Cortex of kidney (tissue), 1 donor: ENCODE measurements at places on chromosomes 5 and 9.

- no peak for DNase-seq
Measured at GRCh38 chr5:98911280-98912040, 17.3 kb downstream of the CHD1 start.

DNA sequence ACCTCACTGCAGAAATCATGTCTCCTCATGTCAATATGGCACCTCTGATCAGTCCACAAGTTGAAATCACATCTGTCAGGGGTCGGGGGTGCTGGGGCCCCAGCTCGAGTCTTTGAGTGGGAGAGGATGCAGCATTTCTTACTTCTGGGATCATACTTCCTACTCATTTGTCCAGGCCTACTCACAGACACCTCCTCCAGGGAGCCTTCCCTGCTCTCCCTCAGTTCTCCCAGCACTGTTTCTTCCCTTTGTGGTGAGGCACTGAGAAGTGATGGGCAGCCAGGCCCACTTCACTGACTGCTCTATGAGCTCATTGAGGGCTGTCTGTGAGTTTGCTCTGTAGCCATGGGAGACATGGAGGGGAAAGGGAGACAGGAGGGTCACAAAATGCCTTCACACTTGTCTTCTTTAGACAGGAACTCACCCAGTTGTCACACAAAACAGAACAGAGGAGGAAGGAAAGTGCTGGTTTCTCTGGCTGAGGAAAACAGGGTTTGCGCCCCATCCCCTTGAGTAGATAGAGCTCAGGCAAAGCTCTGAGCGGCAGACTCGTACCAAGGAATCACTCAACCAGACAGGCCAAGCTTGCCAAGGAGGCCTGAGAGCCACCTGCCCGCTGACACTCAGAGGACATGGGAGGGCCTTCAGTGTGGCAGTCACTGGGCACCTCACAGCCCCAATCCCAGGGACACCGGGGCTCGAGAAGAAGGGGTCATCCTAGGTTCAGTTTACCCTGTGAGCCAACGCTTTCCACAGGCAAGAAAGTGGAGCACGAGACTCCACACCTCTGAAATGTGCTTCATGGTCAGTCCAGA, 152.9 kb downstream of the GABBR2 start:
- DNase-seq = no peak

DNA sequence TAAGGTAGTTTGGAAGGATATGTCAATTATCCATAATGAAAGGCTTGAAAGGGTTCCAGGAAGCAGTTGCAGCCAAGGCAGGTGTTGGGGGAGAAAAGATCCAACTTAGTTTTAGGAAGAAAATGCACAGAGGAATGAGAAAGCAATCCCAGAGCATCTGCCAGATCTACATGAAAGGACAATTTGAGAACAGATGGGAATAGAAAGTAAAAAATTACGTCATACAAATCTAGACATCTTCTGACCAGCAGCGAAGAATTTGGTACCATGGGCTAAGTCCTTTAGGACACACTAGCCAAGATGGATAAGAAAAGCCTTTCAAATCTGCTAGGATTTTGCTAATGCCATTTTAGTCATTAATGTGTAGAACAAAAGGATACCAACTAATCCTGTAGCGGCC, 244.1 kb upstream of the PRR16 start:
- no peak for DNase-seq

DNA sequence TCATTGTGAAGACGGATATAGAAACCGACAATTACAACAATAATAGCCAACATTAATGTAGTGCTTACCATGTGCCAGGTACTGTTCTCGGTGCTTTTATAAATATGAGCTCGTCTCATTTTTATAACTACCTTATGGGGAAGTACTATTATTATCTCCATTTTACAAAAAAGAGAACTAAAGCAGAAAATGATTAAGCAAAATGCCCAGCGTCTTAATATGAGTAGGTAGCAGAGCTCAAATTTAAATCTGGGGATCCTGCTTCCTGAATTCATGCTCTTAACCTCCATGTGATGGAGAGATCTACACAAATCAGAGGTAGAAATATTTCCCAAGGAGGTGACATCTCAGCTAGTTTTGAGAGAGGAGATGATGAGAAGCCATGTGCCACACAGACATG, 256.9 kb downstream of the TRIM32 start:
- no peak for DNase-seq

DNA sequence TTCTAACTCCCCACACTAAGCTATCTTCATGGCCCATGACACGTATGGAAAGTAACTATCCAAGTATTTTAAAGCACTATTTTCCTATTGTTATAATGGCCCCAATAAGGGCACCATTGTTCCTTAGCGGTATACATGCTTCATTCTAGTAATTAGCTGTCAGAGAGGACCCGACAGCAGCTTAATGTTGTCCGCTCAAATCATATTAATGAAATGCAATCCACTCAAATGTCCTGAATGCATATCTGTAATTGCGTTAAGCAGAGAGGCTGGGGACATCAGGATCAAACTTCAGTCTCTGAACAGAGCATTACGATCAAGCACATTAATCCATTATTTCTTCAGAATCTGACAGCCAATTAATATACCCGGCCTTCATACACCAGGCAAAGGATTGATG, 139.7 kb downstream of the CRB2 start:
- no peak for DNase-seq

GRCh38 chr5:135979510-135979909, 24.7 kb upstream of the LECT2 start:
- no peak for DNase-seq

DNA sequence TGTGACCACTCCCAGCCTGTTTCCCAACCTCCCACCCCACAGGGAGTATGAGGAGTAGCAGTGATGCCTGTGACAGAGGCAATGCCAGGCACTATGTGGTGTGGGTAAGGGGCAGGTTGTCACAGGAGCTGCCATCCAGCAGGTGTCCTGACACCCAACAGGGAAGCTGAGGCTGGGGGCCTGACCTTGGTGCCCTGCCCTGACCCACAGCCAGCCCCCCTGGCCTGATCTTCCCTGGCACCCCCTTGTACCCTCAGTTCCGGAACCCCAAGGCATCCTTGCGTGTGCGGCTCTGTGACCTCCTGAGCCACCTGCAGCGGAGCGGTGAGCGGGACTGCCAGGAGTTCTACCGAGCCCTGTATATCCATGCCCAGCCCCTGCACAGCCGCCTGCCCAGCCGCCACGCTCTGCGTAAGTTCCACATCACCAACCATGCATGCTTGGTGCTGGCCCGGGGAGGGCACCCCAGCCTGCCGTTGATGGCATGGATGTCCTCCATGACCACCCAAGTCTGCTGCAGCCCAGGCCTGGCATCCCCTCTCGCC, 14.4 kb downstream of the CARD19 start:
- no peak for DNase-seq

DNA sequence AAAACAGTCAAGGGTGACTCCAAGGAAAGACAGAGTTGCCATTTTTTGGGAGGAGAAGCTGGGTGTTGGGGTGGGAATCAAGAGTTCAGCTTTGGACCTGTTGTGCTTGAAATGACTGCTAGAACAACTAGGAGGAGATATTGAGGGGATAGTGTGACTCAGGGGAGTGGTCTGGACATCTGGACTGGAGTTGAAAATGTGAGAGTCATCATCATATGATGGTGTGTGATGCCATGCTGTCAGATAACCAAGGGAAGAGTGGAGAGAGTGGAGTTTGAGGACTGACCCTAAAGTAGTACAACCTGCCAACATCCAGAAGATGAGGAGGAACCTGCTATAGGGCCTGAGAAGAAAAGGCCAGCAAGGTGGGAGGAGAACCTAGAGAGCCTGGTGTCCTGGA, 199.7 kb downstream of the ARHGEF28 start:
- no peak for DNase-seq

DNA sequence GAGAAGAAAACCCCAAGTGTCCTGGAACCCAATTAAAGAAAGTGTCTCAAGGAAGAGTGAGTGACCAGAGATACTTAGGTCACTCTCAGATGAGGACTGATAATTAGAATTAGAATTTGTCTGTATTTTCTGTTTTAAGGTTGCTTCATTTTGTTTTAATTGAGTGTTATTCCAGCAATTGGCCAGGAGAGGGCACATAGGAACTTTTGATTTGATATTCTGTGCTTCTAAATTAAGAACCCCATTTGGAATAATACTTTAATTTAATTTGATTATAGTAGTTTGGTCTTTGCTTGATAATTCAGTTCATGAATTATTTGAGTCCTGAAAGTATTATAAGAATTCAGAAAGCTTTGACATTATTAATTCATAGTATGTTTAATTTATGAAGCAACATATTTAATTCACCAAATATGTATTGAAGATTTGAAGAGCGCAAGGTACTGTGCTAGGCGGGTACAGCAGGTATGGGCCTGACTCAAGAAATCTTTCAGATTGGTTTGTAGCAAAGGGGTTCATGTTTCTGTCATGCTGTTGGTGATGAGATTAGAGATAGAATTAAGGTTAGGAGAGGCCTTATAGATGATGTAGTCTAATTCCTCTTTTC, 4.9 kb downstream of the MRPL22 start:
- DNase-seq = no peak

GRCh38 chr5:149268928-149269557, 2.6 kb upstream of the AFAP1L1 start:
- no peak for DNase-seq

- DNase-seq = no peak
Measured at GRCh38 chr5:157613385-157614245, 38.0 kb upstream of the ADAM19 start.

DNA sequence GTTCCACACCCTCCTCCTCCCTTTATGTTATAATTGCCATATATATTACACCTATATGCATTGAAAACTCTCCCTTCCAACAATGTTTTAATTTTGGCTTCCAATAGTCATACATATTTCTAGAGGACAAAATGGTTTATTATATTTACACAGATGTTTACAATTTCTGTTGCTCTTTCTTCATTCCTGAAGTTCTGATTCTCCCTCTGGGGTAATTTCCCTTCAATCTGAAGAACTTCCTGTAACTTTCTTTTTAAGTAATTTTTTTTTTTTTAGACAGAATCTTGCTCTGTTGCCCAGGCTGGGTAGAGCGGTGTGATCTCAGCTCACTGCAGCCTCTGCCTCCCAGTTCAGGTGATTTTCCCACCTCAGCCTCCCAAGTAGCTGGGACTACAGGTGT, 173.0 kb upstream of the MAP1B start:
- DNase-seq = no peak

DNA sequence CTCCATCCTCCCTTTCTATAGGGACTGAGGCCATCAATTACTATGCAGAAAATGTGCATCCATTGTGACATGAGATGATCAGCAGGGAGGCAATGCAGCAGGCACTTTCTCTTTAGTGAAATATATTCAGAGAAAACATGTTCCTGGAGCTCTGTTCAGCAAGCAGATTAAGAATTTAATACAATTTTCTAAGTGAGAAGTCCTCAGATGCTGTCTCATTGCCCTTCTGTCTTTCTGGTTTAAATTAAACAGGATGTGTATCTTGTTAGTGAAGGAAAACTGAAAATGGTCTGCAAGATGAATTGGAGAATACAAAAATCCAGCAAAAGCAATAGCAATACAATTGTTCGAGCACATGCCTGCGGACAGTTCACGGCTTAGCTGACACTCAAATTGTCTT, 445.8 kb upstream of the RIOK2 start:
- no peak for DNase-seq

GRCh38 chr9:105204416-105204815, 40.0 kb upstream of the SLC44A1 start:
- no peak for DNase-seq

- DNase-seq = no peak
Measured at GRCh38 chr5:14208071-14209021, 65.2 kb downstream of the TRIO start.

GRCh38 chr9:94623253-94623652, 16.1 kb downstream of the FBP1 start:
- no peak for DNase-seq

DNA sequence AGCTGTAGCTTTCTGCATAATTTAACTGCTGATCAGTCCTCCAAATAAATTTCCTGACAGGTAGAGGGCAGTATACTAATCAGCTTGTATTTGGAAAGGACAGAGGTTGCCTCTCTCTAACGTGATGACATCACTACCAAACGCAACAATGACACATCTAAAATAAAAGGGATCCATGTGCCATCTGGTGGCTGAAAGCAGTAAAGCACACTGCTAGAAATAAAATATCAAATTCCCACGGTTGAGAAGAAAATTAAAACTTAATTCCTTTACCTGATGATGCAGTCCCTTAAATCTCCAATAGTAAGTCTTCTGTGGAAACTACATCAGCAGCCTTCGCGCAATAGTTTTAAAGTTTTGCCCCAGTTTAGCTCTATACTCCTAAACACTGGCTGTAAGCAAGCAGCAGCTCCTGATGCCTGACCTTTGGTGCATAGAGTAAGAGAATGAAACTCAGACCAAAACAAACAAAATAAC, 54.5 kb downstream of the DIAPH1 start:
- DNase-seq = no peak

DNA sequence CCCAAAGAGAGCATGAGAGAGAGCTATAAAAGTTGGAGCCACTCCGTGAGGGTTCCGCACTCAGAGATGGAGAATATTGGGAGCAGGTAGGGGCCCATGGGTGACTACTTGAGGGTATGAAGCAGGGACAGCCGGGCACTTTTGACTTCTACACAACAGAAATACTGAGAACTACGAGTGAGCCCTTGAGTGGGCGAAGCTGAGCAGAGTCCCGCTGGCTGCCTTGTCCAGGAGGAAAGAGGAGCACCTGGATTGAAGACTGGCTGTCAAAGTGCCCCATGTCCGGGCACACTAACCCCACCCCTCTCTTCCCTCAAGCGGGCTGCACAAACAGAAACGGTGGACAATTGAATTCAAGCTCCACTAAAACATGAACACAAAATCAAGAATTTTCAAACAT, 33.6 kb downstream of the FYB1 start:
- DNase-seq = no peak

DNA sequence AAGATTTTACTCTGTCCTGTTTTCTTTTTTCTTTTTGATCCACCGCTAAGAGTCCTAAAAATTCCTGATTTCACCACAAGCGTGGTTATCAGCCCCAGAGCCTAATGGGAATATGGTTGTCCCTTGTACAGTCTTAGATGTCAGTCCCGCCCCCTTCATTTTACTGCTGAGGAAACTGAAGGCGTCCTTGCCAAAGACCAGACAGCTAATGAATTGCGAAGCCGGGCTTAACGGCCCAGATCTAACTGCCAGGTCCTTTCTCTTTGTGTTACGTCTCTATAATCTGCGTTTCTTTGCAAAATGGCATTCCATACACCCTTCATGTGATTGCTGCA, 497 bp downstream of the NSA2 start:
- DNase-seq = no peak

DNA sequence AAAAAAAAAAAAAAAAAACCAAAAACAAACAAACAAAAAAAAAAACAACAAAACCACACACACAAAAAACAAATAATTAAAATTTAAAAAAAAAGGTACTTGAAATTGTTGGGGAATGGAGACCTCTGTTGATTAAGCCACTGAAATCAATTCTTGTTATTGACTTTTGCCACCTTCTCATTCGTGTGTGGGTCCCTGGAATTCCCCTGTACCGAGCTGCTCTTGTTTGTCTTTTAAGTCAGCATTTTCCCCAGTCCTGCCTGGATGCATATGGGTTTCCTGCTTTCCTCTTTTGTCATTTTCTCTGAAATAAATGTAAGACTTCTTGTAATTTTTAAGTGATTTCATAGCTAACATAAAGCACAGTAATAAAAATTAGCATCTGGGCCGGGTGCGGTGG, 45.5 kb downstream of the GPBP1 start:
- DNase-seq = no peak

- DNase-seq = no peak
Measured at GRCh38 chr5:65061250-65061973, 292.7 kb downstream of the CWC27 start.
